ENCODE measurements at places on chromosomes 3 and 15.

- peak; percentile 84 for DNase-seq
Measured at GRCh38 chr3:69082805-69083204, 1.9 kb upstream of the ARL6IP5 start.

- peak; percentile 52 for DNase-seq
Measured at GRCh38 chr3:124995460-124995994, 60.3 kb downstream of the HEG1 start.

DNA sequence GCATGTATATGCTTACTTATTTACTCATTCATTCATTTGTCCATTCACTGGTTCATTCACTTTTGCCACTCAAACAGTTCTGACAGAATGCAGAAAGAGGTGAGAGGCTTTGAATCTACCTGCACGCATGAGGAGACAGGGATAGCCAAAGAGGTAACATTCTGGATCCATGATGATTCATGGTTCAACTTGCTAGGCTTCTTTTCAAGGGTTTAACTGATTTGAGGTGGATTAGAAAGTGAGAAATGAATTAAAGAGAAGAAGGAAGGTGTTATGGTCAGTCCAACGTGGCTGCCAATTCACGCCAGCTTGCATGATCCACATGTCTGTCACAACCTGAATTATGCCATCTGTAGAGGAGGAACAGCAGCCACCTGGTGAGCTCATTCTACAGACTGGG is 260.6 kb downstream of the ARRDC4 start:
- no peak for DNase-seq

GRCh38 chr3:129582799-129583198 is 23.7 kb downstream of the PLXND1 start:
- DNase-seq = no peak

DNA sequence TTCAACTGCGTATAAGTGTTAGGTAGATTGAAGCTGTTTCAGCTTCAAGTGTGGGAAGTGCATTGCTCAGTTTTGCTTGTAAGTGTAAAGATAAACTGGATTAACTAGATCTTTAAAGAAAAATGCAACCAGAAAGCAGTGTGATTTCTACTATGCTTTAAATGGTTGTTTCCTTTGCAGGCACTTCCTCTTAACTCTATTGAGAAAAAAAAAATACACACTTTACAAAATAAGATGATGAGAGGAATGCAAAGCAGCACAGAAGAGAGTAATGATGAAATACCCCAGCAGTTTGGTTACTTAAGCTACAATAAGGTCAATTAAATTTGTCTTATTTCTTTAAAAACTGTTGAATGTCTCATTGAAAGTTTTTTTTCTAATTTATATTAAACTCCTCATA is 40.8 kb downstream of the DPH6 start:
- DNase-seq = no peak

- no peak for DNase-seq
Measured at GRCh38 chr3:57538465-57538864, 5.7 kb downstream of the DNAH12 start.

DNA sequence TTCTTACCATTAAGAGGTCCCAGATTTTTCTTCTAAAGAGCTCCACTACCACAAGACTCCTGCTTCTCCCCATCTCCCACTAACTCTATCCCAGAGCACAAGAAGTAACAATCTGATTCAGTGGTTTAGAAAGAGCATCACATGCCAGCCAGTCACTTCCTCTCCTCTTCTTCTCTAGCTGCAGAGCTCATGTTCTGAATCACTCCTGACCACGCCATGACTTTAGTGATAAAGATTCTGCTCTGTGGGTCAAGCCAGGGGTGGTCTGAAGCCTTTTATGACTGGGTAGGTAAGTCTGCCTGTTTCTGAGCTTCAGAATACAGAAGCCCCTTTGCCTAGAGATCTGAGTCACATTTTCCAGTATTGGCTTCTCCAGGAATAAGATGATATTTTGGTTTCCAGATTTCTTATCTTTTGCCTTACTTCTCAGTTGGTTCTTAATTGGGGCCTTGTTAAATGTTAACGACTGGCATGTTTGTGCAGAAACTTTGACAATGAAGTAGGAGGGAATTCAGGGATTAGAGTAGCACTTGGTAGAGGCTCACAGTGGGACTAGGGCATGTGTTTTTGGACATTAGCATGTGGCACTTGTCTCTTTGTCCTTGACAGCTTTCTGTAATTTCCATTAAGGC is 27.6 kb upstream of the ADAMTSL3 start:
- peak; percentile 6 for DNase-seq

GRCh38 chr3:171192176-171192854 is 165.8 kb upstream of the SLC2A2 start:
- DNase-seq = peak; percentile 39

DNA sequence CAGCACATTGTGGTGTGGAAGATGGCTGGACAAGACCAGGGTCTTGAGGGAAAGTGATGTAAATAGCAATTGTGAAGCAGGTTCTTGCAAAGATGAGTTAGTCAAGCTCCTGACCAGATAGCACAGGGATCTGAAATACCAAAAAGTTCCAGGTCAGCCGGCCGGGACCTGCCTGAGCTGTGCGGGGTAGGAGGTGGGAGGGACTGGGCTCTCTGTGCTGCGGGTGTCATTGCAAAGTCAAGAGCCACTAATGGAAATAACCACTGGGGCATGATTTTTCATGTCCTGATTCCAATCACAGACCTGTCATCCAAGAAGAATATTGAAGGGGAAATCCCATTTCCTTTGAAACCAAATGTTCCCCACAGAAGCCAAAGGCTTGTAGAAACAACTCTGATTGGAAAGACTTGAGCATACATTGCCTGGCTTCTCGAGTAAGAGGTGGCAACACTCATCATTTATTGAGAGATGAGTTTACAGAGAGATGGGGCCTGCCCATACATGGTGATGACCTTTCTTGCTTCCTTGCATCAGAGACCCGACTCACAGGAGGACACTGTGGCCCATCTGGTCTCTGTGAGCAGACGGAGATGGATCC is 44.2 kb upstream of the KY start:
- DNase-seq = no peak

GRCh38 chr15:64861960-64862359 is 20.2 kb downstream of the PLEKHO2 start:
- no peak for DNase-seq

- DNase-seq = no peak
Measured at GRCh38 chr3:13677272-13677671, 128.3 kb downstream of the FBLN2 start.

DNA sequence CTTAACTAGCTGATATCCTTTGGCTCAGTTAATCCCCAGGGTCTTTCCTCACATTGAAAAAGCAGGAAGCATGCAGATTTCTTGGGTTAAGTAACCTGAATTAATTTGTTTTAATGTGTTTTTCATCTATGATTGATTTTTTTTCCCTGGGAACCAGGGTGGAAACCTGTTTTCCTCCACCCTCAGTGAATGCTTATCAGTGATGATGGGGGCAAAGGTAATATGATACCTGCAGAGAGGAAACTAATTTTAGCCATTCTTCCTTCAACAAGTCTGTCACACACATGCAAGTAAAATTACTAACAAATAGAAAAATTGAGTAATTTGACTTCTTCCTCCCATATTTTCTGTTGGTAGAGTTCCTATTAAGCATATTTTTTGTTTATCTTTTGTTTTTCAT is 5.9 kb downstream of the CASR start:
- no peak for DNase-seq

- DNase-seq = no peak
Measured at GRCh38 chr3:194476784-194477183, 10.0 kb downstream of the ATP13A3 start.

GRCh38 chr3:137325170-137325569 is 367.4 kb downstream of the IL20RB start:
- no peak for DNase-seq

DNA sequence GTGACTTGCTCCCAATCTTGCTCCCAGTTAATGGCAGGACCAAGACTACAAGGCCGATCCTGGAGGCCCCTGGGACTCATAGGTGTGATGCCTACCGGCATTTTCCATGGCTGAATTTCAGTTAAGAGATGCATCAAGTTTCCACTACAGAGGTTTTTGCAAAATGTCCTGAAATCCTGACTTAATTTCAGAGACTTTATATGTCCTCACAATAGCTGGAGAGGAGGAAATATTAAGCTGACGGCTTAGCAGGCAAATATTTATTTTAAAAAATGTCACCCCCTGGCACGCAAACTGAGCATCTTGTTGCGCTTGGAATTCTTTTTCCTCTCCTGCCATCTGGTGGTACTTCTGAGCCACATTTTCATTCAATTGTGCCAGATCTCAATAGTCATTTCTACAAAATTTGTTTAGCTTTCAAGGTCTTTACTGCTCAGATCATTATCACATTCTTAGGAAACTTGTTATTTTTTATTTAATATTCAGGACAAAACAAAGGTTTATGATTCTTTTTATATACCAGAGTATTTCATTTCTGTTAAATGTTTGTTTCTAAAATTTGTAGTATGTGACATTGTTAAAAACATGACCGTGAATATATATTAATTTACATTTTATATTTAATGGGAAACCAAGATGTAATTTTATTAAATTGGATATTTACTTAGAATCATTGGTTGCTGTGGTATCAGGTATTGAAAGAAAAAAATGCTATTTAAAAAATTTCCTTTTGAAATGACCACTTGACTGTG is 189.2 kb upstream of the THRB start:
- DNase-seq = no peak

DNA sequence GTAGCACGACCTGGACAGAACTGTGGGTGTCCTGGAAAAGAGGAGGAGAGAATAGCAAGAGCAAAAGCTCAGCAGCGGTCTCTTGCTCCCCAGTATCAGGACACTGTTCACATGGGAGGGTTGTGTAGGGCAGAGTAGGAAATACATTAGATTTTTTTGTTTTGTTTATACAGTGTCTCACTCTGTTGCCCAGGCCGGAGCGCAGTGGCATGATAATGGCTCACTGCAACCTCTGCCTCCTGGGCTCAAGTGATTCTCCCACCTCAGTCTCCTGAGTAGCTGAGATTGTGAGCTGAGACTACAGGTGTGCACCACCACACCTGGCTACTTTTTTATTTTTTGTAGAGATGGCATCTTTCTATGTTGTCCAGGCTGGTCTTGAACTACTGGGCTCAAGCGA is 53.3 kb downstream of the FNDC3B start:
- no peak for DNase-seq

- DNase-seq = no peak
Measured at GRCh38 chr3:79928687-79929408, 161.1 kb upstream of the ROBO1 start.

GRCh38 chr3:13215940-13216546 is 142.8 kb upstream of the IQSEC1 start:
- no peak for DNase-seq

- no peak for DNase-seq
Measured at GRCh38 chr3:55272031-55272645, 215.0 kb downstream of the WNT5A start.

DNA sequence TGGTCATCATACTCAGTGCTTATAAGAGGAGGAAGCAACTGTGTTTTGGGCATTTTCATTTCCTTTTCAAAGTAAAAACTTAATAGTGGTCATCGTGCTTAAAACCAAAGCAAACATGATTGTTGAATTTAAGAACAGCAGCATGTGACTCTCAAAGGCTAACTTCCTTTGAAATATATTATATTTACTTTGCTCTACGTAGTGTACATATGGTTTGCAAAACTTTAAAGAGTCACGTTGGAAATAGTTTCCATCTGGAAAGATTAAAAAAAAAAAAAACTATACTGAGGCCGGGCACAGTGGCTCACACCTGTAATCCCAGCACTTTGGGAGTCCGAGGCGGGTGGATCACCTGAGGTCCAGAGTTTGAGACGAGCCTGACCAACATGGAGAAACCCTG is 367.9 kb upstream of the BCHE start:
- no peak for DNase-seq

DNA sequence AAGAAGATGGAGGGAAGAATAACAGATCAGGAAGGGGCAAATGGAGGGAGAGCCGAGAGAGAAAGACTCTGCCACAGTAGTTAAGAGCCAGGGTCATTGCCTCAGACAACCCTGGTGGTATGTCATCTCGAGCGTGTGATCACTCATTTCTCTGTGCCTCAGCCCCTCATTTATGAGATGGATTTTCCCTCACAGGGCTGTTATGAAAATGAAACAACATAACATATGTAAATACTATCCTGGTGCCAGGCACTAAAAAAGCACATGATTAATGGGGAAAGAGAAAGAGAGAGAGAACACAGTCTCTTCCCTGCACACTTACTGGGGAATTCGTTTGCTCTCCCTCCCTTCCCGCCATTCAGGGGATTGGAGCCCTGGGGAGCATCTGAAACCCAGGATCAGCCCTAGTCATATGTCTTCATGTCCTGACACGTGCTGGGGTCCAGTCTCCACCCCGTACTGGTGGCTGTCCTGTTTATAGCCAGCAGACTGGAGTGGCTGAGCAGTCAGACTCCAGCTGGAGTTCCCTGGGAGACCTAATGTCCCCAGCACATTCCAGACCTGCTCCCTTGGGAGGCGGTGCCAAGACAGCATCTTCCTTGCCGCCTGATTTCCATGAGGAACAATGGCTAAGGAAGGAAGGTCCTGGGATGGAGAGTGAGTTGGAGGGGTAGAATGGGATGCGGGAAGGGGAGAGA is 14.7 kb upstream of the AMOTL2 start:
- DNase-seq = no peak

DNA sequence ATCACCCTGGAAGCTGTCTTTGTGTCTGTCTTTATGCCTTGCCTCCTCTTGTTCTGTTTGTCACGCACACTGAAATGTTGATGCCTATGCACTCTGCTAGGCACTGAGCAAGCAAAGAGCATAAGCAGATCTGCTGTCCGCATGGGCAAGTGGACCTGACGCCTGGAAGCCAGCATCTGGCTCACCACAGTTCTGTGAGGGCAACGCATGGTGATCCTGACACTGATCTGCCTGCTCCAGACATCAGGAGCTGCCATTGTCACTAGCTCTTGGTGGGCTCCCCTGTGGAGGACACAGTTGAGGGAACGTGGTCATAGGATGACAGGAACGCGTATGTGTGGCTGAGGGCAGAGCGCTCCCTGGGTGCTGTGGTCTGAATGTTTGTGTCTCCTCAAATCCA is 234.6 kb downstream of the ADAMTS17 start:
- no peak for DNase-seq

- no peak for DNase-seq
Measured at GRCh38 chr15:93980261-93980911, 251.0 kb upstream of the MCTP2 start.

- DNase-seq = no peak
Measured at GRCh38 chr3:102354818-102355515, 79.8 kb upstream of the ZPLD1 start.
